Right atrium auricular region (tissue), 2 donors: ENCODE measurements at places on chromosomes 16 and 17. TPM values are rescaled to one million over a fixed set of nuclear protein-coding genes. Genes with fewer than 3 reads are reported as not detected.

- DNase-seq, result no peak
Measured at GRCh38 chr17:13995856-13996271, 73.4 kb upstream of the COX10 start.

DNA sequence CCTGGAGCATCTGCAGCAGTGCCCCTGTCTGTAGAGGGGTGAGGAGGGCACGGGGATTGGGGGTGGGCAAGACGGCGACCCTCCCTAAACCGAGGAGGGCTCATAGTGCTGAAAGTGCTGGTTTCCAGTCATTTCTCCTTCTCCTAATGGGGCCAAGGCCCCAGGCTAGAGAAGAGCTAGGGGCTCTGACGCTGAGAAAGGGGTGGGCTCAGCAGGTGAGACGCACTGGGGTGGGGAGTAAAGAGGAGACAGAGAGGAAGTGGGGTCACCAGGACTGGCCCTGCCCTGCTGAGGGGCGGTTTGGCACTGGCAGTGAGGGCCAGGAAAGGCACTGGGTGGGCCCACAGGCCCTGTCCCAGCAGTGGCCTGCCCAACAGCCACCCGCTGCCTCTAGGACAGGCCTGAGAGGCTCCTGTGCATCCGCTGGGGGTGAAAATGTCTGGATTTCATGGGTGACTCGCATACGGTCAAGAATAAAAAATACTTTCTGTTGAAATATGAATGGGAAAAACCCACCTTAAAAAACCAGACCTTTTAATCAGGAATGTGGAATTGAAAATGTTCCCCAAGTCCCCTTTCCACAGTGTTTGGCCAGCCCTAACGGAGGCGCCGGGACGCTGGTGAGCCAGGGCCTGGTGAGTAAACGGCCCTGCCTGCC is 122.4 kb upstream of the SMURF2 start:
- no peak for DNase-seq

DNA sequence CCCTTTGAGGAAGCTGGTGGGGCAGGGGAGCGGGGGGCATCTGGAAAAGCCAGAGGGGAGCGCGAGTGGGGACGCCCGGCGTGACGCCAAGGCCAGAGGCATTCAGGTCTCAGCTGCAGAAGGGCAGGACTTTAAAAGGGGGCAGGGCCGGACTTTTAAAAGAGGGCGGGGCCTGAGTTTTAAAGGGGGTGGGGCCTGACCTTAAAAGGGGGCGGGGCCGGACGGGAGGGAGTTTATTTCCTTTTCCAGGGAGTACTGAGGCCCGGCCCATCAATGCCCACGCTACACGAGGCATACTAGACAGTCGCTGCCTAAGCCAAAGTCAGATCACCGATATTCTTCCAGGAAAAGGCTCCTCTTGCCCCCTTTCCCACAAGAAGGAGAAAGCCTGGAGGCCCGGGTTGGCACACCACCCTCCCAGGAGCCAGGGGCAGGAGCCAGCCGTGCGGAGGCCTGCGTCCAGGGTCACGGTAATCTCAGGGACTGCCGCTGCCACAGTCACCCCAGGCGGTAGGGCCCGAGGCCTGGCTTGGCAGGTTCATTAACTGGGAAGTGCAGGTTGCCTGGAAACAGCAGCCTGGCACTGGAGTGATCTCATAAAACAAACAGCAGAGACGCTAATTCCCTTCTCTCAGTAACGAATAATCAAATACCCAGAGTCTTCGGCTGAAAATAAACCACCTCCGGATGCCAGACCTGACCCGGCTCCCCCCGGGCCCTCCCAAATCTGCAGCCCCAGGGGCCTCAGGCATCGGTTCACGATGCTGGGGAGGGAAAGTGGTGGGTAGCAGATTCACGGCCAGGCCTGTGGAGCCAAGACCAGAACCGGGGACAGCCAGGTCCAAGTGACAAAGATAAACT is 90.7 kb downstream of the TIMM22 start:
- DNase-seq, result no peak

GRCh38 chr16:28532940-28533647 is 5.7 kb downstream of the NUPR1 start:
- no peak for DNase-seq

DNA sequence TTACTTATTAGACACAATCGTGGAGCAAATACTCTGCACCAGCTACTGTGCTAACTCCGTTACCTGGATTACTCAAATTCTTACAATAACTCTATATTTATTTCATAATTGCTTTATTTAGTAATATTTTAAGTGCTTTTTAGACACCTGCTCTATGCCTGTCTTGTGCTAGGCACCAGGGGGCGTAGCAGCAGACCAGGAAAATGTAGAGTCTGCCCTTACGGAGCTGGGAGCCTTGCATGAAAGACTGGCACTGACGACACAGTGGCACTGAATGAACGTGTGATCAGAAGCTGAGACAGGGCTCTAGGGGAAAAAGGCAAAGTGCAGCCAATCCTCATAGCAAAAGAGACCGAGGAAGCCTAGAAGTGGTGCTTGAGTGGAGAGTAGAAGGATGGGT is 486.5 kb downstream of the CDH13 start:
- no peak for DNase-seq

DNA sequence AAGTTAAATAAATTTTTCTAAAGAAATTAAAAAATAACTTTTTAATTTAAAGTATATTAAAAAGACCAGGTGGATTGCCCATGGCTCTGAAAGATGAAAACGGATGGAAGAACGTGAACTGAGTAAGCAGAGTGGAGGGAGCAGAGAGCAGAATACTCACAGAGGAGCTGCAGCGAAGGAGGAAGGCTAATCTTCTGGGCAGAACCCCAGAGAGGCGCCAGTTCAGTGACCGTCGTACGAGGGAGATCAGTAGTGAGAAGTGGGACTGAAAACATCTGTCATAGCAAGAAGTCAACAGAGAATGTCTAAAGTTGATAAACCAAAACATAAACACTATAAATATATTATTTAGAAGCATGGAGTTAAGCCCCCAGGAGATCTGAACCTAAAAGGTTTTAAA is 34.9 kb downstream of the UBE2G1 start:
- no peak for DNase-seq

- no peak for DNase-seq
Measured at GRCh38 chr17:35002876-35003551, 22.7 kb downstream of the LIG3 start.

DNA sequence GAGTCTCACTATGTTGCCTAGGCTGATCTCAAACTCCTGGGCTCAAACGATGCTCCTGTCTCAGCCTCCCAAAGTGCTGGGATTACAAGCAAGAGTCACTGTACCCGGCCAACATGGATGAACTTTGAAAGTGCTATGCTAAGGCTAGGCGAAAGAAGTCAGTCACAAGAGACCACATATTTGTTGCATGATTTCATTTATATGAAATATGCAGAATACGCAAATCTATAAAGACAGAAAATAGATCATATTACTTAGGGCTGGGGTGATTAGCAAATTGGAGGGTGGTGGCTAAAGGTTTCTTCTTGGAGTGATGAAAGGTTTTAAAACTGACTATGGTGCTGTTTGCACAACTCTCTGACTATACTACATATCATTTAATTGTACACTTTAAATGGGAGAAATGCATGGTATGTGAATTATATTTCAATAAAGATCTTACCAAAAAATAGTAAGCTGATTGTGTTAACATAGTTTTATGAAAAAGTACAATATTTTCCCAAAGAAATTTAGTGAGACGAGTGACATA is 1.2 kb upstream of the FLYWCH1 start:
- no peak for DNase-seq

DNA sequence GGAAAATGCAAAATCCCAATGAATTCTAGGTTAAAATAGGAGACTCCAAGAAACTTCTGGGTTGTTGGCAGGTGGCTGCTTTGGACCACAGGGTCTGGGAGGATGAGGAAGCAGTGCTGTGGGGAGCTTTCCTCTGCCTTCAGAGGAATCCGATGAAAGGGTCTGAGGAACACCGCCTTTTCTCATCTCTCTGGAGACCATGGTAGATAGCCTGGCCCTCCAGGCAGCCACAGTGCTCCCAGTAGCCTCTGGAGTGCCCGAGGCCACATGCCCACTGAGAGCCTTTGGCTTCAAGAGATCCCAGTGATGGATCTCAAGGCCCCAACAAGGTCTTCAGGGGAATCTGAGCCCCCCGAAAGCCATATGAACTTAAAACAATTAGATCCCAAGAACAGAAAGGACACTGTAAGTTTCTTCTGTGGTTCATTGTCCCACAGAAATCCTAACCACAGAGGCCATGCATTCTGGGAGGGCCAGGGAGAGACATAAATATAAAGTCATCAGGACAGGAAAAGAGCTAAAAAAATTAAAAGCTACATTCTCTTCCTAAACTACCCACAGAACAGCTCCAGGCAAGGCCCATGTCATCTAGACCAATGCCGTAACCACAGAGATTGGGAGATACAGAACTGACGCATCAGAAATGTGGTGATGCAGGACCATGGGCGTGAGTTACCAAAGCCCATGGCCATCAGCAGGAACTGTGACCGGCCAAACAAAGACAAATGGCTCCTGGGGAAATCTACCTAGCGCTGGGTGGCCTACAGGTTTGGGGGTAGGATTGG is 24.3 kb downstream of the TK2 start:
- DNase-seq, result no peak

DNA sequence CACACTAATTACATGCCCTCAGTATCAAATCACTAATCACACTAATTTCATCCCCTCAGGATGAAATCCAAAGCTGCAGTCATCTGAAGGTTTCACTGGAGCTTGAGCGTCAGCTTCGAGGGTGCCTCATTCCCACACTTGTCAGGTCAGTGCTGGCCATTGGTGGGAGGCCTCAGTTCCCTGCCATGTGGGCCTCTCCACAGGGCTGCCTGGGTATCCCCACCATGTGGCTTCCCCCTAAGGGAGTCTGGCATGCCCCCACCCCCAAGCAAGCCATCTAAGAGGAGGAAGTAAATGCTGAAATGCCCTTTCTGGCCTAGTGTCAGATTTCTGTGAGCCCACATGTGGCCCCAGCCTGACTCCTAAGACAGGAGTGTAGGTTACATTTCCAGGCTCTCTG is 78.6 kb upstream of the CDH5 start:
- DNase-seq, result peak; percentile 44

DNA sequence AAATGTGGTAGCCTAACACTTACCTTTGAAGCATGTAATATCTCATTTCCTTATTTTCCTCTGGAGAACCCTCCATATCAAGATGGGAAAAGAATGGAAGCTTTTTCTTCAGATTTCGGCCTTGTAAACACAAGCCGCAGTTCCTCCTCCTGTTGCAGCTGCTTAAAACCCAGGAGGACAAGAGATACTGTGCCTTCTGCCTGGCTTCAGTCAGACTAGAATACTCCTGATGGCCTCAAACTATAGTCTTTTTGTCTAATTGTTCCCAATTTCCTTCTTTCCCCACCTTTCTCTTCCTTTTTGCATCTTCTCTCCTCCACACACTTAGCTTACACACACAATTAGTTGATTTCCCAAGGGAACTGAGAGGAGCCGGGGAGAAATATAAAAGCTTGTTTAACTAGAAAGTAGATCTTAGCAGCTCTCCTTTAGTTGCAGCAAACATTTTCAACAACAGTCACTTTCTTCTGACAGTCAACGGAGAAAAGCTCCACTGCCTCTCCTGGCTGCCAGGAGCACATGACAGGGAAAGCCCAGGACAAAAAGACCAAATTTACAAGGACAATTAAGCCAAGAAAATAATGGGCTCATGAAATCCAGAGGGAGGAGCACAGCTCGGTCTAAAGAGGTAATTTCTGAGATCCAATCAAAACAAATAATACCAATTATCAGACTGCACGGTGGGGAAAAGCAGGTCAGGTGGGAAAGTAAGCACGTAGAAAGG is 76.4 kb upstream of the C17orf78 start:
- DNase-seq, result no peak

- DNase-seq, result no peak
Measured at GRCh38 chr16:77589071-77589765, 133.1 kb upstream of the NUDT7 start.

DNA sequence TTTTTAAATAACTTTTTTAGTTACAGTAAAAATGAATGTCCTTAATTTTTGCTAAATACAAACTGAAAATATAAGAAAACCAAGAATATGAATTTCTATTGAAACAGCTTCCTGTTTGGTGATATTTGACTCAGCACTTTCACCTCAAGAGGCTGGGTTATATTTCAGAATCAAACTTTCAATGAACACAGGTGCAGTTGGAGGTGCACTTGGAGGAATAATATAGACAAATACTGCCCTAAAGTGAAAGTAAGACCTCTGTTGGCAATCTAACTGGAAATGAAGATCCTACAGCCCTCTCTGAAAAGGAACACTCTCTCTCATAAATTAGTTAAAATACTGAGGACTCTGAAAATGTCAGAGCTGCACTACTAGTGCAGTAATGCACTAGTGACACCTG is 106.2 kb downstream of the BRIP1 start:
- no peak for DNase-seq

- DNase-seq, result peak; percentile 100
Measured at GRCh38 chr16:28950648-28951409, at the start of gene NFATC2IP. Gene NFATC2IP (plus strand): TSS chr16:28950937. CDS start chr16:28951012, 75 bp downstream.

GRCh38 chr16:3717235-3718018 is at the start of gene TRAP1:
Gene TRAP1 (minus strand): TSS chr16:3717524. CDS start chr16:3717508, 16 bp downstream.
- peak; percentile 89 for DNase-seq

GRCh38 chr17:44921122-44921882 is 6.0 kb upstream of the GFAP start:
- DNase-seq, result no peak

- no peak for DNase-seq
Measured at GRCh38 chr17:36071751-36072150, 7.7 kb downstream of the CCL18 start.

- DNase-seq, result no peak
Measured at GRCh38 chr16:17567455-17567854, 96.7 kb upstream of the XYLT1 start.

GRCh38 chr16:64449506-64449905 is 672.4 kb downstream of the CDH11 start:
- DNase-seq, result no peak

GRCh38 chr17:81400996-81401722 is 5.9 kb downstream of the BAHCC1 start:
- DNase-seq, result no peak

DNA sequence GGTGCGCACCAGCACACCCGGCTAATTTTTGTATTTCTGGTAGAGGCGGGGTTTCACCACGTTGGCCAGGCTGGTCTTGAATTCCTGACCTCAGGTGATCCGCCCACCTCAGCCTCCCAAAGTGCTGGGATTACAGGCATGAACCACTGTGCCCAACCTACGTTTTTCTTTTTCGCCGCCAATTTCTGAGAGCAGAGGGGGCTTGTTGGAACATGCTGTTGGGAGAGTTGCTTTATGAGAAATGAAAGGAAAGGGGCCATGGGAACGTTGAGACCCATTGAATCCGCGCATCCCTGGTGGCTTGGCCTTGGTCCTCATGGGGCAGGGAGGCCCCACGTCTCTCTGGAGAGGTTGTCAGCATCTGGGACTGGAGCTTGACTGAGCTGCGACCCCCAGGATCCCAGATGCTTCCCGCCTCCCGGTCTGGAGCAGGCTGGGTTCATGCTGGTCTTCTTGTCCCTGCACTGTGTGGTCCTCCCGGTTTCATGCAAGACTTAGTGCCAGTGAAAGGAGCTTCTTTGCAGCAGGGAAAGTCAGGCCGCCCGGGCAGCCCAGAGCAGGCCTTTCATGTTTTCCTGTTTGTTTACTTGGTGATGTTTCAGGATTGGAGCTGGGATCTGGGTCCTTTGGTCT is 22.8 kb downstream of the CRISPLD2 start:
- no peak for DNase-seq

GRCh38 chr17:82272495-82273326 is 789 bp downstream of the CSNK1D start:
- DNase-seq, result no peak

Gene ZPBP2
- not detected for total RNA-seq

Gene CACNG3
- total RNA-seq, result not detected

Gene TSPAN10
- not detected for total RNA-seq

Gene BCL6B
- total RNA-seq, result 6.1 TPM

Gene MILR1
- 5.0 TPM for total RNA-seq

Gene METRN
- 61.3 TPM for total RNA-seq

Gene ZP2
- total RNA-seq, result not detected

Gene CCL8
- total RNA-seq, result 0.52 TPM
